ENCODE measurements at places on chromosomes 4 and X. TPM values are rescaled to one million over a fixed set of nuclear protein-coding genes. Genes with fewer than 3 reads are reported as not detected.

DNA sequence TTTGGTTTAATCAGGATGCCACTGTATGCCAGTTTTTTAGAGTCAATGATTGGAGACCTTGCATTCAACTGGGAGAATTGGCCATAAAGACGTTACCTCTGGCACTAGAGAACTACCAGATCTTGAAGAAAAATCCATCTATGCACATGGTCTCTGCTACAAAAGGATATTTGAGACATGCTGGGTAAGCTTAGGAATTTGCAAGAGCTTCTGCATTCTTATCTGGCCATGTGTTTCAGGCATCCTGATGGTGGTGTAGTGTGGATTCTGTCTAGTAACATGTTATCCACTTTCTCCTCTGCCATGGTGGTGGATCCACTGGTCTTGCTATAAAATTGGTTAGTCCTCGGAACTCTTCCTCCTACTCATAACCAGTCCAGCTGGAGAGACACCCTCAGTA is 185.3 kb upstream of the WDFY3 start:
- no peak for DNase-seq

GRCh38 chr4:89871211-89871610 is 23.4 kb upstream of the MMRN1 start:
- DNase-seq: no peak

GRCh38 chr4:43233321-43233720 is 340.8 kb downstream of the GRXCR1 start:
- no peak for DNase-seq

- no peak for DNase-seq
These were observed 8.3 kb downstream of the CSN2 start for GRCh38 chr4:69957209-69957608.

RHOXF2 gene
- total RNA-seq: 0.32 TPM

DNA sequence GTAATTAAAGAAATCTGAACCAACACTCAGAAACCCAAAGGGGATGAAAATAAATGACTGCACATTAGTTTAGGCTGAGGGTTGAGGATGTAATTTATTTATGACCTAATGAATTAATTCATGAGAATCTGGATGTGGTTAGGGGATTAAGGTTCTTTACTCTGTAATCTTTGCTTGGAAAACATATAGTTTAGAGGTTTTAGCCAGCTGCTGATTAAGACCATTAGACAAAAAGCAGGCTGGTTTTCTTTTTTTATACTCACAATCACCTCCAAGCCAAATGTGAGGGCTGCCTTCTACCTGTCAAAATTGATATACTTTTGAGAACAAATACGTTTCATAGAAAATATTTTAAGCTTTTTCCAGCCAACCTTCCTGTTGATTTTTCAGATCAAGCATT is 2705.8 kb downstream of the PCDH7 start:
- DNase-seq: no peak

Data from fibroblast of villous mesenchyme (primary cell).